Posterior vena cava (tissue), 2 donors: ENCODE measurements at places on chromosomes 16 and 17. TPM values are rescaled to one million over a fixed set of nuclear protein-coding genes. Genes with fewer than 3 reads are reported as not detected.

The LDHD gene
- total RNA-seq = 2.3 TPM

The FOXO3B gene
- total RNA-seq = 2.3 TPM

The TMED6 gene
- total RNA-seq = 0.57 TPM

The PDIA2 gene
- total RNA-seq = 0.88 TPM

The NLE1 gene
- total RNA-seq = 8.4 TPM

The KATNIP gene
- 18.3 TPM for total RNA-seq

The ENPP7 gene
- total RNA-seq = not detected

The PIPOX gene
- total RNA-seq = 1.2 TPM

The ZG16B gene
- total RNA-seq = not detected

The PPL gene
- total RNA-seq = 23.8 TPM

The CCDC200 gene
- not detected for total RNA-seq

The CTRB2 gene
- 9.1 TPM for total RNA-seq

GRCh38 chr16:52069866-52070265 lies 477.1 kb downstream of the TOX3 start:
- DNase-seq = no peak

DNA sequence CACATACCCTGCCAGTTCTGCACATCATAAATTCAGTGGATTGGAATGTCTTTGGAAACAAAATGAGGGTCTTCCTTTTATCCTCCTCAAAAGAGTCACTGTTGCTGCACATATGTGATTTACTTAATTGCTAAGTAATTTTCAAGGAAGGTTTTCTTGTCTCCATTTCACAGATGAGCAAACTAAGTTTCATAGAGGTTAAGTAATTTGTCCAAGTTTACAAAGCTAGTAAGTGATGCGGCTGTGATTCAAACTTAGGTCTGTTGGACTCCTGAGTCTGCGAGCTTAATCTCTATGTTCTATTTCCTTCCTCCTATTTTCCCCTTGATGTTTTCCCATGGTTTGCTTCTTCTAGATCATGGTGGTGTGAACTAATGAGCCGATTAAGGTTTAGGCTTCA lies 13.7 kb upstream of the ERN2 start:
- DNase-seq = no peak

DNA sequence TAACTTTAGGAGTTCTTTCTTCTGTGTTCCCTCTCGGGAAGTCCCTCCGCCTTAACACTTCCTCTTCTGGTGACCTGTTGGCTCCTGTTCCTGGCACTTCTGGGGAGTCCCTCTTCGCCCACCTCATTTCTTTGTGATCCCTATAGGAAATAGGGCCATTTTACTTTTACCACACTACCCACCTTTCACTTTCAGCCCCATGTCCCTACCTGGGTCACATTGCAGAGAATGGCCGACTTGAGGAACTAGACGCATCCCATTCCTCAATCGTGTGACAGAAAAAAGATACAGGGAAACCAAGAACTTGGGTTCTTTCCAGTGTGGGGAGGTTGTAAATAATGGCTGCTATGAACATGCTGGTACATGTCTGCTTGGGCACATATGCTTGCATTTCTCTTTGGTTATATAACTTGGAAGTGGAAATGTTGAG lies 6.6 kb downstream of the IL21R start:
- no peak for DNase-seq

DNA sequence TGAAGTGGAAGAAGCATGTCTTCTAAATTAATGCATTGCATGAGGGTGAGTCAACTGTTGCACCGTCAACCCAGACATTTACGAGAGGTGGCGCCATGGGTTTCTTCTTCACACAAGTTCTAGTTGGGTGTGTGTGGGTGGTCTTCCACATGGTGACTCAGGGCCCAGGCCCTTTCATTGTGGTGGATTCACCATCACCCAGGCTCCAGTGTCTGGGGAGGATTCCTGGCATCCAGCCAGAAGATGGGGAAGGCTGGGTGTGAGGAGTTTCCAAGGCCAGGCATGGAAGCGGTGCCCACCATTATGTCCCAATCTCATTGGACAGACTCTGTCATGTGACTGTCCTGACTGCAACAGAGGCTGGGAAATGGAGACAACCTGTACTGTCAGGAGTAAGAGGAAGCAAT lies 21.4 kb upstream of the JPH3 start:
- no peak for DNase-seq

DNA sequence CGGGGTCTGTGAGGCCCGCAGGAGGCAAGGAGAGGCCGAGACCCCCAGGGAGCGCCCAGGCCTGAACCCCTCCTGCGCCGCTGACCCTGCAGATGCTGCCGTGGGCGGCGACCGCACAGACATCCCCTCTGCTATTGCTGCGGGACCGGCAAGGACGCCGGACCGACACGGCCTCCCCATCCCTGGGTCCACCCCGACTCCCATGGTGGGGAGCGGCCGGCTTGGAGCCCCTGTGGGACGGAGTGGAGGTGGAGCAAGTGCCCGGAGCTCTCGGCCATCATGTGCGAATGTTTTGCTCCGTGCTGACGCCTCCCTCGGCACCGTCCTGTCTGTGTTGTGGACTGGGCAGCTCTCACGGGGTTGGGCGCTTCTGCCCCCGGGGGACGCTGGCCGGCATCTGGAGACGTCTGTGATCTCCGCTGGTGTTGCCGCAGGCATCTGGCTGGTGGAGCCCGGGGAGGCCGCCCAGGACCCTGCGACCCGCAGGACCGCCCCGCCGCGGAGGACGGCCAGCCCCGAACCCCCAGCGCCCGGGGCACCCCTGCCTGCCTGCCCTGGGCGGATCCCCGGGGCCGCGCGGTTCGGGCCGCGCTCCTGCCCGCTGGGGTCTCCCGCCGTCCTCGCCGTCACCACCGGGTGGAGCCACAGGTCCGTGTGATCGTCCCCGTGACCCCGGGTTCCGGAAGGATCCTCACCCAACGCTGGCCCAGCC lies 12.8 kb upstream of the GNG13 start:
- DNase-seq = peak; percentile 80

- DNase-seq = no peak
These were observed 8.8 kb downstream of the CD2BP2 start for GRCh38 chr16:30346286-30346685.

DNA sequence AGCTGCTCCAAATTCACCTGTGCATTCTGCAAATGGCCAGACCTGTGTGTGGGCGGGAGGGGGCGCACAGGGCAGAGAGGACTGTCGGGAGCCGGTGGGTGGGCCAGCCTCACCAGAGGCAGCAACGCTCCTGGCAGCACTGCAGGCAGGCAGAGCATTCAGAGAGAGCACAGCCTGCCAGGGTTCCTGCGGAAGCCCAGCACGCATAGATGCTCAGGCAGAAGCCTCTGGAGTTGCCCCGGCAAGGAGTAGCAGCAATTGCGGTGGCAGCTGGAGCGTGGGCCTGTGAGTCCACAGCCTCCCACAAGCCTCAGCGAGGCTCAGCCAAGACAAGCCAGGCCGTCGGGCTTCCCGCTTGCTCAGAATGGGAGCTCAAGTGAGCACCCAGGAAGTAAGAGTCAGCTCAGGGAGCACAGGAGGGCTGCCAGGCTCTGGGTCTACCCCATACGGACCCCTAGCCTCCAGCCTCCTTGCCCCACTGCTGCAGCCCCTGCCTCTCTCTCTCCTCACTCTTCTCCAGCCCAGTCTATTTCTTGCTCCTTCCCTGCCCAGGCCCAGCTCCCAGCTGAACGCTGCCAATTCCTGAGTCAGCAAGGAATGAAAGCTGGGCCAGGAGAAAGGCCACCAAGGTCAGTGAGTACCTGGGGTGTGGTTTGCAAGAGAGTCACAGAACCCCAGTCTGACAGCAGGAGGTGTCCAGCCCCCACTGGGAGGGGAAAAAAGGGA lies 9.6 kb downstream of the EMC6 start:
- DNase-seq = no peak

DNA sequence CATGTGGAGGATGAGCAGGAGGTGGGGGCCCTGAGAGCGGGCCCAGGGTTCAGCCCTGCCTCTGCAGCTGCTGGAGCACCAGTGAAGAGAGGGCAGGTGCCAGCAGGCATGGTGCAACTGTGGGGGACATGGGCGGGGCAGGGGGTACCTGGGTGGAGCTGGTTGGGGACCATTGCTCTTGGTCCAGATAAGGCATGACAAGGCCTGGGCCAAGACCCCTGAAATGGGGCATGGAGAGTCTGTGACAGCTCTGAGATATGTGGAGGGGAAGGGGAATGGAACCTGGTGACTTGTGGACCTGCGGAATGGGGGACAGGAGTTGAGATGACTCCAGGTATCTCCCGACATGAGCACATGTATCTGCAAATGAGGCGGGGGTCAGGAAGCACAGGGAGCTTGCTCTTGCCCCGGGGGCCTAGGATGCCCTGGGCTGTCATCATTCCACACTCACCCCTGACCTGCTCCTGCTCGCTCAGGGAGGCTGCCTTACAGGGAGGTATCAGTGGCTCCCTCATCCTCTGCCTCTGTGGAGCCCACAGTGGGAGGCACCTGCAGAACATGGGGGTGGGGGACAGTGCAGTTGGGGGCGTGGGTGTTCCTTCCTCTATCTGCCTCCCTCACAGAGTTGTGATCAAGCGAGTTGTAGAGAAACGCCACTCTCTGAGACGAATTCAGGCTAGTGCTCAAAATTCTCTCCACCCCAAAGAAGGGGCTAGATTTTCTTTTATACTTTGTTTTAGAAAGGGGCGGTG lies 40.2 kb downstream of the TMEM235 start:
- DNase-seq = no peak

DNA sequence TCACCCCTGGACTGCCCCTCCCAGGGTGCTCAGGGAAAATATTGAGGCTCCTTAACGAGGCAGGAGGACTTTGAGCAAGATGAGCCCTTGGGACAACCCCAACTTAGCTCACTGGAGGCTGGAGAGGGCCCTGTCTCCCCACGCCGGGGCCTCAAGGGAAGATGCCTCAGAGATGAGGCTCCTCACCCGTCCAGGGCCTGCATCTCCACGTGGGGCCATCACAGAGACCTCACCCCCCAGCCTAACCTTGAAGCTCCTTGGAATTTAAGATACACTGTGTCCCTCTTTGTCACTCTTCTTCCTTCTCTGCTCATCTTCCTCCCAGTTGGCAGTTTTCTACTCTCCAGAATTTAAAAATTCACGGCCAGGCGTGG lies 11.2 kb downstream of the COX4I1 start:
- no peak for DNase-seq

GRCh38 chr17:43389046-43389947 lies 9.5 kb upstream of the ARL4D start:
- peak; percentile 95 for DNase-seq

GRCh38 chr17:2232244-2232638 lies 71.3 kb downstream of the SMG6 start:
- no peak for DNase-seq

GRCh38 chr16:12084436-12084835 lies 107.9 kb downstream of the SNX29 start:
- DNase-seq = peak; percentile 59

- no peak for DNase-seq
These were observed 7.0 kb upstream of the SLFN5 start for GRCh38 chr17:35235917-35236316.

DNA sequence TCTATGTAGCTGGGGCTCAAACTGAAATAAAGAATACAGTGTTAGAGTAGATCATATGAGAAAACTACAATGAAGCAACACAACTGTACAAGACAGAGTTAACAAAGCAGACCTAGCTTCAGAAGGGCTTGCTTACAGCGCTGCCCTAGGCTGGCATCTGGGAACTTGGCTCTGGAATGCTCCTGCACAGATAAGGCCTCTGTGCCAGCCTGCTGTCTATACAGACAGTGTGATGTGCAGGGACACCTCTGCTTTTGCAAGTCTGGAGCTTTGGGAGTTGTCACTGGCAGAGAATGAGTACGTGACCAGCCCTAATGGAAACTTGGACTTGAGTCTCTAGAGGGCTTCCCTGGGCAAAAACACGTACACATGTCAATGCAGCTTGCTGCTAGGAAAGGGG lies 32.1 kb upstream of the SLC38A8 start:
- no peak for DNase-seq

- DNase-seq = no peak
These were observed 2.9 kb upstream of the AOC3 start for GRCh38 chr17:42848093-42848492.

DNA sequence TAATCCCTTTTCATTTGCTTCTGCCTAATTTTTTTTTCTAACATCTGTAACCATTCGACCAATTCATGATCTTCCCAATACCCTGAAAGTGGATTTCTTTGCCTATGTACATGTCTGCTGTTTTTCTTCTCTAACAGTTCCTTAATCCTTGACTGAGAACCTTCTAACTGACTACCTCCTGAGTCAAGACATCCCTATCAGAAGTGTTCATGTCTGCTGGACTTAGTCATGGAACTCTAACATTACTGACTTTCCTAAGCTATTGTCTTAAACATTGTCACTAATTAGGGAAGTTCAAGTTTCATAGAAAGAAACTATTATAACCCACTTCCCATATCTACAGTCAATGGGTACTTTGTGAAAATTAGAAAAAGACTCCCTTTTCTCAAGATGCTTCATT lies 52.4 kb upstream of the IRX5 start:
- no peak for DNase-seq

GRCh38 chr16:15650698-15651171 lies 690 bp downstream of the NDE1 start:
- DNase-seq = peak; percentile 82

GRCh38 chr16:22352723-22353122 lies 21.7 kb downstream of the CDR2 start:
- DNase-seq = no peak

- DNase-seq = peak; percentile 91
These were observed 14.6 kb downstream of the SREBF1 start for GRCh38 chr17:17822189-17822588.

GRCh38 chr17:76585649-76586593 lies at the start of gene ST6GALNAC2:
ST6GALNAC2 (minus strand) TSS chr17:76585860; CDS start chr17:76585808, 52 bp downstream.
- peak; percentile 87 for DNase-seq

- no peak for DNase-seq
These were observed 686 bp upstream of the MIEF2 start for GRCh38 chr17:18259621-18260331.

- no peak for DNase-seq
These were observed 4.5 kb upstream of the ZNF287 start for GRCh38 chr17:16573466-16573865.

DNA sequence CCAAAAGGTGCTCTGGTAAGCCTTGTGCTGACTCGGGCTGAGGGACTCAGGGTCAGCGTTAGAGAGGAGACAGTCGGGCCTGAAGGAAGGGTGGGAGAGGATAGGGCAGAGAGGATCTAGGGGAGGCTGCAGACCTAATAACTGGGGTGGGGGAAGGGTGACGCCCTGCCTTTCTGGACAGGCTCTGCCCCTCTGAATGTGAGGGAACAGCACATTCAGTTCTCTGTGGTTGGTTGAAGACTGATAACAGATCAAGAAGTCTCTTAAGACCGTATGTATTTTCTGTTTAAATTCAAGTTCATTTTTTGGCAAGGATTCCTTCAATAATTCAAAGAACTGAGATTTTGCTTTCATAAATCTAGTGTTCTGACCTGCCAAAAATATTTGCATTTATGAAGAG lies 56.2 kb upstream of the TEKT3 start:
- DNase-seq = no peak

- no peak for DNase-seq
These were observed 101.0 kb upstream of the CNTNAP4 start for GRCh38 chr16:76176153-76176552.

DNA sequence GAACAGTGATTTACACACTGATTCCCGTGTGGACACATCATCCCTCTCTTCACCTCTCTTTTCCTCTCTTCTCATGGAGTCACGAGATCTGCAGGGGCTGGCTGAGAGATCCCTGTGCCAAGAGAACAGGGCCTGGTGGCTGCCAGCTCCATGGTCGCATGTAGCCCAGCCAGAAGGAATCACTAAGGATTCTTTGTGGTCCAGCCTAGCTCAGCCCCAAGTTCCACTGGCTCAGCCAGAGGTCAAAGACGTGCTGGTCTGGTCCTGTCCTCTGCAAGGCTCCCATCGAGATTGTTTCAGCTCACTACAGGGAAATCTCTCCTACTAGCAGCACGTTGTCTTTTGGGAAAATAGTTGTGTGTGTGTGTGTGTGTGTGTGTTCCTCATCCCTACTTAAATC lies 66.4 kb downstream of the NDEL1 start:
- DNase-seq = no peak

GRCh38 chr16:55439101-55439690 lies 39.8 kb upstream of the MMP2 start:
- no peak for DNase-seq
